Activated T-helper 1 cell treated with anti-CD3 and anti-CD28 coated beads, Interleukin-2, amount 50 U/mL, for 16 hours (primary cell): ENCODE measurements at places on chromosomes 1 and 21.

DNA sequence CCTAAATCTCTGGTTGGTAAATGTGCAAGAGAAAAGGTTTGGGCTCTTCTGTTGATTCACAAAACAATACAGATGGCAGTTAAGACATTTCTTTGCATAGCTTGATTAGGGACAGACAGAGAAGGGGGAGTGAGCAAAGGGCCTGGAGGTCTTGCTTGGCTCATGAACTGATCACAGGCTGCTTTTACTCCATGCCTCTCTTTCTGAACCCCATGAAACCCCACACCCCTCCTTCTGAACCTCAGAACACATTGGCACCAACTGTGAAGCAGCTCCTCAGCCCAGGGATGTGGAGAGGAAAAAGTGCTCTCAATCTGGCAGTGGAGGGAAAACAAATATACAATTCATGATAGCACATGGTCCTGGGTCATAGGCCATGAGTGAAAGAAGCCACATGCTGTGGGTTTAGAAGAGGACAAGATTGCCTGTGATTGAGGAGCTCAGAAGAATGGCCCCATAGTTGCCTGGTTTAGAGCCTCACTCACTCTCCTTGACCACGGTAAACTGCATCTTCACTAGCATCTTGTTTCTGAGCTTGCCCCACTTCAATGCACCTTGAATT, 111.6 kb upstream of the GADD45A start:
- no peak for DNase-seq

GRCh38 chr1:220528679-220529501, 954 bp downstream of the MARK1 start:
- no peak for DNase-seq

DNA sequence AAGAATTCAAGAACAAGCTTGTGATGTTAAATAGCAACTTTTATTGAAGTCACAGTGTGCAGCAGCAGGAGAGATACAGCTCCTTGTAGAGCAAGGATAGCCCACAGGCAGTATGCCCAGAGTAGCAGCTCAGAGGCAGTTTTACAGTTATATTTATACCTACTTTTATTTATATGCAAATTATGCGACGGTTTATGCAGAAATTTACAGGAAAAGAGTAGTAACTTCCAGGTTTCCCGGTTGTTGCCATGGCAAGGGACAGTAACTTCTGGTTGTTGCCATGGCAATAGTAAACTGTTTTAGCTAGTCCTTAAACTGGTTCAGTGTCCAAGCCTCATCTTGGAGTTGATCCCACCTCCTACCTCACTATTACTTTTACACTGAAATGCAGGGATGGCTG, 344.6 kb upstream of the LYPLAL1 start:
- DNase-seq, result no peak

DNA sequence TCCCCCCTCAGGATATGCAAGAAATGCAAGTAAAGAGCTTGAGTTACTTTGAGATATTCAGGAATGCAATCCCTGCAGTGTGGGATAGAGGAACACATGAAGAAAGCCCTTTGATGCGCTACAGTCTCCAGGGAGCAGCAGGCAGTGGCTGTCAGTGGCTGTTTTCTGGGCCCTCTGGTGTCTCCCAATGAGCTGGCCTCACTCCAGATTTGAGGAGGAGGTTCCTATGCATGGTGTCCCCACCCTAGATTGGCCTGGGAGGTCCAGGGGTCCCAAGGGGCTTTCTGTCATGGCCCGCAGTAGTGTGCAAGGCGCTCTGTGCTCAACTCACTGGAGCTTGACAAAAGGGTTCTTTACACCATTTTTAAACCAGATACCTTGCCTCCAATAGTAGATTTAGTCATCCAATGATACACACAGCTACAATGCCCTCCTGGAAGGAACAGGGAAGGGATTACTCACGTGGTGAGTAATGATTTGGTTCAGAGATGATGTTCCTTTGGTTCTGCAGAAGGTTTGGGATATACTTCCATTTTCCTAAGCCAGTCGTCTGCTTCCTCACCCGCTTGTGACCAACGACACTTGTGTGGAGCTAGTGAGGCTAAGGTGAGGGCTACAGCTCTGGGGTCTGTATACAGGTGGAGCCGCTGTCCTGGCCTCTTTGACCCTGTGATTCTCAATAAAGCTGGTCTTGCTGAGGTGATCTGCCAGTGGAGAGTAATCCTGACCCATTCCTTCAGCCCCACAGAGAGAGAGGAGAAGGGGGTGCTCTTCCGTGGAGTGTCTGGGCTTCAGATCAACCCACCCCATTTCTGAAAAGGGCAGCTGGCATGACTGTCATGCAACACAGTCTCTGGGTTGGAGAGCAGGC, 6.6 kb downstream of the BATF3 start:
- DNase-seq, result no peak
